ENCODE measurements at places on chromosomes 5 and 9.
A peak's percentile ranks its signal among the peaks of the same experiment; 100 is the strongest.

GRCh38 chr5:137703565-137703964, 32.3 kb downstream of the KLHL3 start:
- no peak for DNase-seq

DNA sequence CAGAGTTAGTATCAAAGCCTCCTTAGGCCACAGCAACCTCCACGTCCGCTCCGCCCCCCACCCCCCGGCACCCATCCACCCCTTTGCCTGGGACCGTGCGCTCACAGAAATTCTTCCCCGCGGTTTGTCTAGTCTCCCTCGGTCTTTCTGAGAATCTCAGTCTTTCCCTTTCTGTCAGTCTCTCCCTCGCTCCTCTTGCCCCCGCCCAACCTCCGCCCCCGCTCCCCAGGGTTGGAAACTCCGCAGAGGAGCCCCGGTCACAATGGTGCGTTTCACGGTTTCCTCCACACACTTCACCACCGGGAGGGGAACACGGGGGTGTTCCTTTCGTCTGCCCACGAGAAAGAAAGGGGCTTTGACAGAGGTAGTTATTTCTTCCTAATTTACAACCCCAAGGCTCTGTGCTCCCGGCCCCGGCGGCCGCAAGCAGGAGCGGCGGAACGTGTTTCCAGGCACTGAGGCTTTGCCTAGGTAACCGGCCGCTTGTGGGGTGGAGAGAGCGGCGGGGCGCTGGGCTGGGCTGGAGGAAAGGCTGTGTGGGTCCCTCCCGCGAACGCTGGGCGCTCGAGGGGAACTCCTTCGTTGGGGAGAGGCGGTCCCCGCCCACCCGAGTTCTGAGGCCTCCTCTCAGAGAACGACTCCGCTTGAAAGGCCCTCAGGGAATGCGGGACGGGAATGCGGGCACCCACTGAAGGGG, 2.1 kb downstream of the NR4A3 start:
- DNase-seq = peak; percentile 60

DNA sequence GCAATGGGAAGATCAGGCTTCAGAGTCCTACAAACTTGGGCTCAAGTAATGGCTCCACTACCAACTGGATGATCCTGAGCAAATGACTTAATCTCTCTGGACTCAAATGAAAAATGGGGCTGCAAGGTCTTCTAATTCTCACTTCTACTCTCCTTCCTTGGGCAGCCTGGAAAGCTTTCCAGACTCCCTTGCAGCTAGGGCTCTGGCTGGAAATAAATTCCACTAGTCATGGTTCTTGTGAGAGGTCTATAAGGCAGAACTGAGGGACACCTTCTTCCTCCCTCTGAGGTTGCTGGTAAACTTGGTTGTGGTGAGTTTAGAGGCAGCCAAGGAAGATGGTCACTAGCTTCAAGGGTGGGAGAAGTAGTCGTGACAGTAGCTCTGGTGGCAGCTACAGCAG, 18.6 kb downstream of the DCANP1 start:
- DNase-seq = no peak

DNA sequence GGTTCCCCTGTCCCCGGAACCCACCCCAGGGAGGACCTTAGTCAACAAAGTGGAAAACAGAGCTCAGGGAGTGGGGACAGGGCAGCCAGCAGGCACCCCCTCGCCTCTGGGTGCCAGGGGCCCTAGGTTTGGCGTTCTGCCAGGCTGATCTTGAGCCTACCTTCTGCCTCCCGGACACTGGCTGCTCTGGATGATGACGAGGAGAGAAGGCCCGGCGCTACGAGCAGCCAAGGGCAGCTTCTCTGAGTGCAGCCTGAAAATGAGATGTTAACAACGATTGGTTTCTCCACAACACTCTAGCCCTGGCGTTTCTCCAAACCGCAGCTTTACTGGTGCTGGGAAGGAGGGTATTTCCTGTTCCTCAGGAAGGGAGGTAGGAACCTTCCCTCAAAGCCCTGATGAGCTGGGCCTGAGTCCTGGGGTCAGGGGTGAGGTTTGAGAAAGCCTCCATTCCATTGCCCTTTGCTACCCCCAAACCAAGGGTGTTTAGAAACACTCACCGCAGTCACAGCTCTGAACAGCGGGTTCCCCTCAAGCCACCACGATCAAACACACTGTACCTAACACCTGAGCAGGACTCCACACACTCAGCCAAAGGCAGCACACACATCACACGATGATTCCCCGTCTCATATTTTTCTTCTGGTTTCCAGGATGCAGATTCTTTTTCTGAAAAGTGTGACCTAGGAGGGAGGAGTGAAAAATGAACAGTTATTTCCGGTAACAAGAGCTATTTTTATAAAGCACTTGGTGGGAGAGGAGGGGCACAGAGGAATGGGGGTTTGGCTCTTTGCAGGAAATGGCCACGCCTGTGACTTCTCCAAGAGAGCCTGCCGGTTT, at the start of gene STING1:
STING1 (minus strand) TSS at position 709 of the 840 bp plus-strand sequence. CDS start 1,054 bp downstream, outside the sequence.
- DNase-seq = peak; percentile 76

DNA sequence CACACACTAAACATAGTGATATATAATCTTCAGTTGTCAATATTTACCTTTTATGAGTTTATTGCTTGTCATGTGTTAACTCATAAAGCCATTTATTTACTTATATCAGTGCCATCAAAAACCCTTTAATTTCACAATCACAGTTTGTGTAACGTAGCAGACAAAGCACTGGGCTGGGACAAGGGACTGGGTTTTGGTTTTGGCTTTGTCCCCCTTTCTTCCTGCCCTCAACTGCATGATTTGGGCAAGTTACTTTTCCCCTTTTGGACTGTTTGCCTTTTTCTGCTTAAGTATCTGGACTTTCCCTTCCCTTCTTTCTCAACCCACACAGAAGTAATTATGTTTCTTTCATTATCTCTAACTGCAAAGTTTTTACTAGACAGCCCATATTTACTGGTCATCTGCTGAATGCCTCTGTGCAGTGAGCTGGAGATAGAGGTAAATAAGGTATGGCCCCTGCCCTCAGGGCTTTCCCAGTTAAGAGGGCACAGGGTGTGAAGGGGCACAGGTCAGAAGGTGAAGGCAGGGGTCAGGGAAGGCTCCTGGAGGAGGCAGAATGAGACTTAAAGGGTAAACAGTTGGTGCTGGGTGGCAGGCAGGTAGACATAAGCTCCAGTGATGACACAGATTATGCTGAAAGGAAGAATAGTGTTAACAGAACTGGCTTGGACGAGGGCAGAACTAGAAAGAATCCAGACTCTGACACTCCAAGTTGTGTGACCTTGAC, 14.8 kb upstream of the NR3C1 start:
- no peak for DNase-seq
